Lower leg skin (tissue), 4 donors: ENCODE measurements at places on chromosomes 1 and 21. TPM values are rescaled to one million over a fixed set of nuclear protein-coding genes. Genes with fewer than 3 reads are reported as not detected.

- DNase-seq = no peak
These were observed 514 bp downstream of the TPRG1L start for GRCh38 chr1:3625151-3625907.

GRCh38 chr1:80593197-80593596 is 1207.5 kb upstream of the ADGRL2 start:
- DNase-seq = no peak

The CFAP45 gene
- total RNA-seq = 0.65 TPM

The OR6N1 gene
- not detected for total RNA-seq

The LIPI gene
- not detected for total RNA-seq
